ENCODE measurements at places on chromosomes 2 and 18.

- no peak for DNase-seq
Observed at GRCh38 chr2:229409751-229410181, 138.7 kb upstream of the PID1 start.

DNA sequence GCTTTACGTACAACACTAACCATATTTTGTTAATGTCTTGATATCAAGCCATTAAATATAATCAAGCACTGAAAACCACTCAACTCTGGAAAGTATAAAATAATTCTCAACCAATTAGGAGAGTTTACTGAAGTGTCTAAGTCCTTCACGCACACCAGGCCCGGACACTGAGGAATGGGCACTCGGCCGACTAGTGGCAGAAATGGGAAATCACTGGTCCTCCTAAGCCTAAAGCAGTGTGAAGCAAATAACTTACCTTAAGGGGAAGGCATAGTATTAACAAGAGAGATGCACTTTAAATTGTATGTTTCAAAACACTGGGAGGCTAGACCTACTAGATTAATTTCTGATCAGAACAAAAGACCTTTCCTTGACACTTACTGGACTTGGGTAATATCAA is 45.7 kb downstream of the FAM210A start:
- no peak for DNase-seq

GRCh38 chr2:217743966-217744761 is 258.6 kb downstream of the TNS1 start:
- no peak for DNase-seq

DNA sequence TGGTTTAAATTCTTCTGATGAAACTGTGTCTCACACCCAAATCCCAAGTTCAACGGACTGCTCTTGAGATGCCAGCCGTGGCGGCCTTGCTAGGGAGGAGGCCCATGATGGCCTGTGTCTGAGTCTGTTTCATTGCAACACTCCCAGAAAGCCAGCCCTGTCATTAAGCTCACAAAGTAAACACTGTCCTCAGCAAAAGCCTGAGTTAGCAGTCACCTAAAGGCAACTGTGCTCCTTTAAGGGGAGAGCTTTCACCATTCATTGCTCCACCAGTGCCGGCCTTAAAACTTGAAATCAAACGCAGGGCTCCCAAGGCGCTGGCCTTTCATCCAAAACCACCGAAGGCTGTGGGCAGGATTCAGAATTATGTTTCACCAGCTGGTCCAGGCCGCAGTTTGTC is 42.5 kb upstream of the PPP1CB start:
- DNase-seq, result no peak

GRCh38 chr2:33091541-33092123 is 144.9 kb downstream of the LTBP1 start:
- DNase-seq, result no peak

- DNase-seq, result no peak
Observed at GRCh38 chr2:188456114-188456909, 164.6 kb downstream of the GULP1 start.

DNA sequence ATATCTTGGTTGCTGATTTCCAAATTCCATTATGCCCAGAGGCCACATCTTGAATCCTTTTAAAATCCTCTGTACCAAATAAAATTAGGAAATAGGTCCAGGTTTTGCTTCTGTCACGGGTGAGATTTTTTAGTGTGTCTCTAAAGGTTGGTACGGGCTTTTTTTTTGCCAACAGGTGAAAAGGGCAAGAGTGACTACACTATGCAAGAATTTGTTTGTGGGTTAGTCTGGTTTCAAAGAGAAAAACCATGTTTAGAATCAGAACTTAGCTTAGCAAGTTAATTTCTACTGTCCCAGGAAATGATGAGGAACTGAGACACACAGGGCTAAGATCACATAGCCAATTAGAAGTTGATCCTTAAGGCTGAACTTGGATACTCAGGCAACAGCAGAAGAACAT is 41.7 kb downstream of the POLR1A start:
- DNase-seq, result no peak

All from left renal cortex interstitium (tissue), 4 donors.